CD4-positive, alpha-beta memory T cell (primary cell): ENCODE measurements at places on chromosomes 7 and 10. TPM values are rescaled to one million over a fixed set of nuclear protein-coding genes. Genes with fewer than 3 reads are reported as not detected.

GPR15LG gene
- polyA plus RNA-seq: not detected

DNA sequence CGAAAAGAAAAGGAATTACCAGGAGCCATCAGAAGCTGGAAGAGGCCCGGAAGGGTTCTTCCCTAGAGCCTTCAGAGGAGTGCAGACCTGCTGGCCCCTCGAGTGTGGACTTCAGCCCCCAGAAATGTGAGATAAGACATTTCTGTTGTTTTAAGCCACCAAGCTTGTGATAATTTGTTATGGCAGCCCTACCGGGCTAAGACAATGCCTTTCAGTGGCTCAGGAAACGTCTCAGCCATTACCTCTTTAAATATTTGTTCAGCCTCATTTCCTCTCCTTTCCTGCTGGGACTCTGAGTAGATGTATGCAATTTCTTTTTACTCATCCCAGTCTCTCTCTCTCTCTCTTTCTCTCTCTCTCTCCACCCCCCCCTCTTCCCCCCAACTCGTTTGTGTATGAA lies 174.7 kb upstream of the GRB10 start:
- no peak for DNase-seq

VWA2 gene
- polyA plus RNA-seq: not detected

ABCB4 gene
- 0.11 TPM for polyA plus RNA-seq

GRCh38 chr10:106392778-106393177 lies 771.7 kb downstream of the SORCS1 start:
- DNase-seq: no peak
